ENCODE measurements at places on chromosomes 1 and 21.

DNA sequence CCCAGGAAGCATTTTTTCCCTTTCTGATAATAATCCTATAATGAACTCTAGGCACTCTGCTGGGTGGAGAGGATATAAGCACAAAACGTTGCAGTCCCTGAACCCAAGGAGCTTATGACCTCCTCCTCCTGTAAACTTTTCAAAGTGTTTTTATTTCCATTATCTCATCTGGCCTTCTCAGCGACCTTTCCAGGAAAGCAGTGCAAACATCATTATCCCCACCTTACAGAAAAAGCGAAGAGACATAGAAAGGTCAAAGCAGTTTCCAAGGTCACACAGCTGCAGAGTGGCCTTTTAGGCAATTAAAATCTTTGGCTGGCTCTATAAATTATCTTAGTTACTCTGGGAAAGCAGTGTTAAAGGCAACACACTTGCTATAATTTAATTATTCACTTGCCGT lies 63.8 kb downstream of the OLFML3 start:
- no peak for DNase-seq

- no peak for DNase-seq
Measured at GRCh38 chr1:105419030-105419429, 1637.4 kb upstream of the PRMT6 start.

GRCh38 chr1:219771080-219771479 lies 157.3 kb downstream of the SLC30A10 start:
- no peak for DNase-seq

GRCh38 chr1:187203257-187203656 lies 374.5 kb downstream of the PLA2G4A start:
- DNase-seq: no peak

DNA sequence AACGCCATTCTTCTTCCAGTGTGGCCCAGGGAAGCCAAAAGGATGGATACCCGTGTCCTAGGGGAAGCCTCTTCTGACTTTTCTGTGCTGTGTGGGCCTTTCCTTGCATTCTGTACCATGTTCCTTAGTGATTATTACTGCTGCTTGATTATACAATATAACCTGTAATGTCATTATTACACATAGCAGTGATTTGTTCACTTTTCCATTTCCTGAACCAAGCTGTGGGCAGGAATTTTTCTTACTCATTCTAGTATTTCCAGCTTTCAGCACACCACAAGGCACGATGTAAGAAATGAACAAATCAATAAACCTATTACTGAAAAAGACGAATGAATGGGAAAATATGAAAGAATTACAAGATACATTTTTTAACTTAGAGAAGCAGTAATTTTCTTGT lies 8.4 kb upstream of the USP33 start:
- no peak for DNase-seq

GRCh38 chr1:29949676-29950075 lies 713.4 kb downstream of the PTPRU start:
- no peak for DNase-seq

- no peak for DNase-seq
Measured at GRCh38 chr1:213094446-213094845, 43.4 kb downstream of the RPS6KC1 start.

DNA sequence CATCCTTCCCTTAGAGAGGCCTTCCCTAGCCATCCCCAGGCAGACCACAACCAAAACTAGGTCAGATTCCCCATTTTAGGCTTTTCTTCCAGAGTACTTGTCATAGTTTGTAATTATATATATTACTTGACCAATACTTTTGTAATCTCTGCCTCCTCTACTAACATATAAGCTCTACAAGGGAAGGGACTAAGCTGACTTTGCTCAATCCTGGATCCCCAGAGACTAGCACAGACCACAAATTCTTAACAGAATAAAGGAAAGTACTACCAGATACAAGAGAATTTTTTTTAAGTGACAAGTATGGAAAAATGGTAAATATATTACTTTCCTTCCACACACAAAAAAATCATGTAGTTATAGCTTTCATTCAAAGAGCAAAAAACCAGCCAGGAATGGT lies 2.0 kb downstream of the ZMYM6 start:
- DNase-seq: no peak

DNA sequence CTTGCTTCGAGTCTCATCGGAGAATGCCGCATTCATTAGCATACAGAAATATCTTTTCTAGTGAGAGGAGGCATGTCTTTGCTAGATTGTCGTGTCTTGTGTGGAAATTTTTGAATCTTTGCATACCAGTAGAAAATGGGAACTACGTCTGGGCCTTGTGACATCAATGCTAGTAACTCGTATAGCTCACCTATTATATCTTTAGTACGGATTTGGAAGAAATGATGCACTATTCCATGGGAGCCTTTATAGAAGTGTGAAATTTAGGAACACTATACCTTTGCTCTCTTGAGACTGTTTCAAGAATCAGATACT lies 835 bp downstream of the UHMK1 start:
- DNase-seq: no peak

DNA sequence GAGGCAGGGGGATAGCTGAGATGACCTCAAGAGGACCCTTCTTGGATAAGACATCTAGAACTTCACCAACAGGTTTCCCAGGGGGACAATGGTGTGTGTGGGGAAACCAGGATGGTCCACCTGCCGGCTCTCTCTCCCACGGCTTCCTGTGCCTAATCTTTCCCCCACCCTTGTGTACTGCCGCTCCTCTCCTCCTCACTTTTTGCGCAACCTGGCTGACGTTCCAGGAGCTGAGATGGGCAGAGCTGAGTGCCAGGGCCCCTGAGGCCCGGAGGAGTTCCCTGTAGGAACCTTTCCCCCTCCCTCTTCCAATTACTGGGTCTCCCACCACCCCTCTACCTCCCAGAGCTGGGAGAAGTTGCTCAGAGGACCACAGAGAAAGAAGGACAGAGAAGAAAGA lies 6.9 kb downstream of the SLC26A9 start:
- DNase-seq: no peak

DNA sequence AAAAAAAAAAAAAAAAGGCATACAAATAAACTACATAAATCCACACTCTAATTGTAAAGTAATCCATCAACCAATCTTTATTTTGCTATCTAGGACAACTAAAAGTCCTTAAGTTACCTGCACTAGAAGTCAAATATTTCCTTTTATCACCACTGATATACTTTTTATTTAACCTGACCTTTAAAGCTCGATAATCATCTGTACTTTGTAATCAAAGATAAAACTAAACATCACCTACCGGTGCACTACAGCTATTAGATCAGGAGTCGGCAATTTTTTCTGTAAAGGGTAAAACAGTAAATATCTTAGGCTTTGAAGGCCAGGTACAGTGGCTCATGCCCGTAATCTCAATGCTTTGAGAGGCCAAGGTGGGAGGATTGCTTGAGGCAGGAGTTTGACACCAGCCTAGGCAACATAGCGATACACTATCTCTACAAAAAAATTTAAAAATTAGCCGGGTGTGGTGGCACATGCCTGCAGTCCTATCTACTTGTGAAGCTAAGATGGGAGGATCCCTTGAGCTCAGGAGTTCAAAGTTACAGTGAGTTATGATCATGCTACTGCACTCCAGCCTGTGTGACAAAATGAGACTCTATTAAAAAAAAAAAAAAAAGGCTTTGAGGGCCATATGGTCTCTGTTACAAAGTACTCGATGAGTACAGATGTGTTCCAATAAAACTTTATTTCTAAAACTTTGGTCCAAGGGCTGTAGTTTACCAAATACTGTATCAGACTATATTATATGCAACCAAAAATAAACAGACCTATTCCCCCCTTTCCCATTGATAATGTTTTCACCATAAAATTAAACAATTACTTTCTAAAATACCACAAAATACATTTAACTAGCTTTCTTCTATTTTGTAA lies 47.1 kb downstream of the TESK2 start:
- DNase-seq: no peak

- no peak for DNase-seq
Measured at GRCh38 chr1:223747838-223748335, 35.5 kb downstream of the CAPN2 start.

GRCh38 chr1:220827445-220828178 lies 40.9 kb downstream of the MTARC1 start:
- no peak for DNase-seq

GRCh38 chr1:248812736-248813425 lies 12.8 kb downstream of the SH3BP5L start:
- no peak for DNase-seq

DNA sequence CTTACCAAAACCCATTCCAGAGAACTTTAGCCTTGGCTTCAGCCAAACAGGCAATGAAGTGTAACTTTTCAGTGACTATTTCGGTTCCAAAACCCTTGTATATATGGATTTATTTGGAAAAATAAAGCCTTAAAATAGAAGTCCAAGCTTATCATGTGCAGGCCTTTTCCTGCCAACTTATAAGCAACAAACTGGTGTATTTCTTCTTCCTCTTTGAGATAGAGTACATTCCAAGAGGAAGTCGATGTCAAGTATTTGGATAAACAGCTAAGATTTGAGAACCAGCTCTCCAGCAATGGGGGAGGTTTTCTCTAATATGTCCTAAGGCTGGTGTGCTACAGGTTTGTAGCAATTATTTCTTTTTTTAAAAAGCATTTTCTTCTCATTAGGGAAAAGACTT lies 407.8 kb downstream of the DUSP10 start:
- no peak for DNase-seq

GRCh38 chr1:38026592-38027200 lies 14.2 kb downstream of the UTP11 start:
- DNase-seq: no peak

DNA sequence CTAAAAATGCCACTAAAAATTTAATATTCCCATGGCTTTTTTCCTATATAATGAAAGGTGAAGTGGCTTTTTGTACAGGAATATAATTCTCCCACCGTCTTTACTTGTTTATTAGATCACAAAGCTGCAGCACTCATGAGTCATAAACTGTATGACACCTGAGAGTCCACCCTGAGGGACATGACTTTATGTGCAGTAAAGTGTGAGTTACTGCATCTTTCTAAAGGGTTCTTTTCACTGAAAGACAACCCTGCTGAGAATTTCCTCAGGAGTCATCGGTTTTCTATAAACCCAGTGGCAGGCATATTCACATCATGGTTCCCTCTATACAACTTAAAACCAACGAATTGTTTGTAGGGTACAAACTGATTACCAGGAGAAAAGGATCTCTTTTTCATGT lies 77.4 kb downstream of the APP start:
- no peak for DNase-seq

- DNase-seq: no peak
Measured at GRCh38 chr1:238279694-238280380, 389.1 kb upstream of the ZP4 start.

DNA sequence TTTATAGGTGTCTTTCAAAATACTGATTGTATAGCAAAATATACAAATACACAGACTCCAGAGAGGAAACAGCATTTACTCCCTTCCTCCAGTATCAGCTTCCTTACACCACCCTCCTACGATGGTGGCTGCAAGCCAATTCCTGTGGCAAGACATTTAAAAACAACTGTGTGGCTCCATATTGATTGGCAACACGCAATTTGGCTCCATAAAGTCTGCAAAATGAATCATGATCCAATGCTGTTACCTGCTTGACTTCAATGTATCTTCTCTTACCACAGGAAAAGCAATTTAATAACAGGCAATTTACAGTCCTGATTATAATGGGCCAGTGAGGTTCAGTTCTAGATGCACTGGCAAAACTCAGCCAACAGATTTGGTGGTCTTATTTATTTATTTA lies 19.7 kb upstream of the ATP6V1G3 start:
- no peak for DNase-seq

GRCh38 chr1:51265618-51266017 lies 29.5 kb downstream of the RNF11 start:
- no peak for DNase-seq

GRCh38 chr1:98668733-98669132 lies 7.2 kb downstream of the SNX7 start:
- no peak for DNase-seq

GRCh38 chr1:230487773-230488428 lies 61.8 kb upstream of the PGBD5 start:
- DNase-seq: no peak

- DNase-seq: no peak
Measured at GRCh38 chr1:150365941-150366340, 2.0 kb downstream of the RPRD2 start.

DNA sequence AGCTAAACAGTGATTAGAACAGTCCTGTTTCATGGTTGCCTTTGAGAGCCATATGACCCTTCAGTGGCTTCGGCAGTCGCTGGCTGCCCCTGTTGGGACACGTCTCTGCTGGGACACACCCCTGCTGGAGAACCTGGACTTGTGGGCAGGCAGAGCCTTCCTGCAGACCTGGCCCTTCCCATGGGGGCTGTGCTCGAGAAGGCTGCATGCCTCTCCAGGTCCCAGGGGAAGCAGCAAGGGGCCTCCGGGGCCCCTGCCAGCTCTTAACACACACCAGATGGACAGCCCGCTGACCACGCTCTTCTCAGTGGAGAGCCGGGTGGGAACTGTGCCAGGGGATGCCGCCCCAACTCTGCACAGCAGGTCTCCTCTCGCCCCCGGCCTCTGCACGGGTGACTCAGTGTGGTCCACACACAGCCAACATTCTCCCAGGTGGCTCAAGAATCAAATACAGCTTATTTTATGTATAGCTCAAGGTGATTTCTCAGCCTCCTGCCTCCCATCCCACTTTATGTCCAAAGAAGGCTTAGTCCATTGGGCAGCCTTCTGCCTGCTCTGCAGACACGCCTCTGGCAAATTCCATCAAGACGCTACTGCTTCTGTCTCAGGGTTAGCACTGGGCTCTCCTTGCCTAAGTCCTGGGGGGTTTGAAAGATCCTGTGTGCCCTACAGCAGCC lies 450.8 kb downstream of the KIF26B start:
- DNase-seq: no peak

GRCh38 chr21:45506836-45507522 lies 35.3 kb downstream of the SLC19A1 start:
- no peak for DNase-seq

- no peak for DNase-seq
Measured at GRCh38 chr1:75964760-75965408, 32.7 kb upstream of the ASB17 start.

DNA sequence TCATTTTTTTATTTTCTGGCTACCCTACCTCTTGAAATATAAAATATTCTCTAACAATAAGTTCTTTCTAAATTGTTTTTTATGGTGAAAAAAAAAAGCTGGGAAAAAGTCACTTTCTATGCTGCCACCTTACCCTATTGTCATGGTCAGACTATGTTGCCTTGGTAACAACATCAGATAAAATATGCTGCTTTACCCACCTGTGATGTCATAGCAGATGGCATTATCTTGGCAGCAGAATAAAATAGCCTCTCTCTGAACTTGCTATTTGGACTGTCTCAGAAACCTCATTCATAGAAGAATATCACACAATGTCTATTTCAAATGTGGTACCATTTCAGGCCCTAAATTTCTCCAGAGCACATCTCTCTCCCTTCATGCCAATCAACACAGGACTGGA lies 69.6 kb upstream of the SGIP1 start:
- no peak for DNase-seq

GRCh38 chr1:66840929-66841328 lies 39.9 kb upstream of the INSL5 start:
- DNase-seq: no peak
